ENCODE measurements at places on chromosomes 7 and 10.
A peak's percentile ranks its signal among the peaks of the same experiment; 100 is the strongest.

- no peak for DNase-seq
Observed at GRCh38 chr10:123069246-123069986, 60.6 kb downstream of the ACADSB start.

DNA sequence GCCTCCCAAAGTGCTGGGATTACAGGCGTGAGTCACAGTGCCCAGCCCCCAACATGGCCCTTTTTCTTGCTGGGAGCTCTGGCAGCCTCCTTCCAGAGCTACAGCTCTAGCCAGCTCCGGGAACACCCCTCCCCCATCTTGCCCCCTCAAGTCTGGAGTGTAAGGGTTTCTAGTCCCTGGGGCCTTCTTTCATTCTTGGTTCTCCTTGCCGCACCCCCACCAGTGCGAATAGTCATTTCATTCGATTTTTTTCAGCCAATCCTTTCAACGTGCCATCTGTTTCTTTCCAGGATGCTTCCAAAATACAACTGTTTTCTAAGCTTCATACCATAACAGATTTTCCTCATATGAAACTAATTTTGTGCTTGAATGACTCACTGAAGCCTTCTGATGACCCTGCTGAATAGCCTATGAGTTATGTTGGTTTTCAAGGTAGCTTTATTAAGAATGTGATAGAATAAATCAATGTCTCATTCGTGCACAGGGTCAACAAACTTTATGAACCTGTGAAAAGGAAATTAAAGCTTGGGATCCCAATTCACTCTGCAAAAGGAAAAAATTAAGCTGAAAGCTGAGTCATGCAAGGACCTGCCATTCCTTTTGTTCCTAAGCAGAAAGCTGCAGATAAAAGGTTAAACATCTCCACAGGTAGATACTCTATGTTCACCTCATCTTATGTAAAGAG is 38.6 kb downstream of the CDC14C start:
- DNase-seq = no peak

DNA sequence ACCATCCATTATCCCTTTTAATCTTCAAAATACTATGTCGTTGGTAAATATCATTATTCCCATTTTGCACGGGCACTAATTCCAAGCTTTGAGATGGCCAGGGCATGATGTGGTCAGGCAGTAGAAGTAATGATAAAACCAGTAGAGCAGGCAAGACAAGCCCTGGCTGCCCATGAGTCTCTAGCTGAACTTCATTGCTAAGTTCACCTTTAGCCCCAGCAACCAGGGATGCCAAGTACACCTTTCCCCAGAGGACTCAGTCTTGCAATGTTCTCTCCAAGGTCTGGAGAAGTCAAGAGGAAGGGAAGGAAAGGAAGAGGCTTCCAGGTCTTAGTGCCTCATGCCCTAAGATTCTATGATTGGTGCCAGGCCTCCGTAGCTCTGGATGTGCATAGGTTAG is 203.2 kb downstream of the PLXNA4 start:
- no peak for DNase-seq

GRCh38 chr10:2893158-2893845 is 174.0 kb upstream of the PFKP start:
- no peak for DNase-seq

- no peak for DNase-seq
Observed at GRCh38 chr10:6124666-6125065, 35.8 kb downstream of the RBM17 start.

- no peak for DNase-seq
Observed at GRCh38 chr10:109591601-109592000, 331.7 kb downstream of the XPNPEP1 start.

DNA sequence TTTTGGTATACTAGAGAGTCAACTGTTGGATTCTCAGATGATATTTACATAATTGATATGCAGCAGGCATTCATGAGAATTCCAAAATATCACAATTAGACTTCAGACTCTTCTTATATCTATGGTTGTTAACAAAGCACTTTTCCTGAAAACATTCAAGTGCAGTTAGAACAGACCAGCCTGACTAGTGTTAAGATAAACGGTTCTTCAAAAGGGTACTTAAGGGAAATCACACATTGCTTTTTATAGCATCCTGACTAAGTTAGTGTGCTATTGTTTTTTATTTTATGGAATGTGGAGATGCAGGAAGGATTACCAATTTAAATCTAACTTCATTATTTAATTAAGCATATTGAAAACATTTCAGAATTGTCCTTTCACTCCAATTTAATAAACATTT is 405.1 kb downstream of the PLXDC2 start:
- DNase-seq = no peak

DNA sequence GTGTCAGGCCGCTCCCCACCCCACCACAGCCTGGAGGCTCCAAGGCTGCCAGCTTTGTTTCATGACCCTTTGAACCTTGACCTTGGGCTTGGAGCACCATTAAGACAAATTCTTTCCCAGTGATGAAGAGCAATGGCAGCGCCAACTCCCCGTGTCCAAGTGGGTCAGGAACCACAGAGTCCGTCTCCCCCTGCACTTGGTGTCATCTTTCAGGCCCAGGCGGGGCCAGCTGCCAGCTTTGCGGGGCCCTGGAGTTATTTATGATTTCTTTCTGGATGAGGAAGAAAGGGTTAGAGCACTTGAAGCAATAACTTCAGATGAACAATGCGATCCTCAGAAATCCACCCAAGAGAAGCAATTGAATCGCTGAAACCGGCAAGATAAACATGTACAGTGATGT is 110.8 kb downstream of the MYL10 start:
- DNase-seq = no peak

DNA sequence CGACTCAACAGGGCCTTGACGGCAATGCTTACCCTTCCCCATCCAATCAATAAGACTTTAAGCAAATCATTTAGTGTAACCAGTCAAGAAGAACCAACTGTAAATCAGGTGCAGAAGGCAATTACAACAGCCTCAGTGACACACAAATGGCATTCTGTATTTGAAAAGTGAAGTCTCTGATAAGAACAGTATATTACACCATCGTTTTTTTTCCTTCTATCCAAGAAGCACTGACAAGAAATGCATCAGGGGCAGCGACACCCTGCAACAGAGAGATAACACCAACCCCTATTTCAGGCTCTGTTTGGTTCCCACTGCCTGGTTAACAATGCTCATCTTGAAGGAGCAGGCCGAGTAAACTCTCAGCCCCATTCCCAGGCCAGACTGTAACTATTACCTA is 204.0 kb upstream of the AOAH start:
- no peak for DNase-seq

- no peak for DNase-seq
Observed at GRCh38 chr7:132533916-132534315, 42.4 kb downstream of the PLXNA4 start.

DNA sequence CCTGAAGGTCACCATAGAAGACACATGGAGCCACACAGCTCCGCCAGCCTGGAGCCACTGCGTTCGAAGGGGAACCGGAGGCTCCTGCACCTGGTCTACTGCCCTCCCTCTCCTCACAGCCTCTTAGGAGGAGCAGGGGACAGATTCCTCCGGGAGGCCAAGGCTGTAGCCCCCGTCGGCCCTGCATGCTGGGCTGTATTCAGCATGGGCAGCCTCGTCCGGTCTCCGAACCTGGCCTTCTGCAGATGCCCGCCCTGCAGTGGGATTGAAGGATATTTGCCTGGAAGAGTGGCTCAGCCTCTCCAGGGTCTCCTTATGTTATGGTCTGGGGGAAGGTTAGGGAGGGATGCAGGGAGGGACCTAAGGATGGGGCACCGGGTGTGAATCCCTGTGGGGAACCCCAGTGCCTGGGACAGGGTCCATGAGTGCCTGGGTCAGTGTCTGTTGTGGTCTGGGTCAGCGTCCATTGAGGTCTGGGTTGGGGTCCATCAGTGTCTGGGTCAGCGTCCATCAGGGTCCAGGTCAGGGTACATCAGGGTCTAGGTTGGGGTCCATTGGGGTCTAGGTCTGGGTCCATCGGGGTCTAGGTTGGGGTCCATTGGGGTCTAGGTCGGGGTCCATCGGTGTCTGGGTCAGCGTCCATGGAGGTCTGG is 13.0 kb upstream of the SCART1 start:
- no peak for DNase-seq

- no peak for DNase-seq
Observed at GRCh38 chr7:133587903-133588302, 335.0 kb downstream of the EXOC4 start.

DNA sequence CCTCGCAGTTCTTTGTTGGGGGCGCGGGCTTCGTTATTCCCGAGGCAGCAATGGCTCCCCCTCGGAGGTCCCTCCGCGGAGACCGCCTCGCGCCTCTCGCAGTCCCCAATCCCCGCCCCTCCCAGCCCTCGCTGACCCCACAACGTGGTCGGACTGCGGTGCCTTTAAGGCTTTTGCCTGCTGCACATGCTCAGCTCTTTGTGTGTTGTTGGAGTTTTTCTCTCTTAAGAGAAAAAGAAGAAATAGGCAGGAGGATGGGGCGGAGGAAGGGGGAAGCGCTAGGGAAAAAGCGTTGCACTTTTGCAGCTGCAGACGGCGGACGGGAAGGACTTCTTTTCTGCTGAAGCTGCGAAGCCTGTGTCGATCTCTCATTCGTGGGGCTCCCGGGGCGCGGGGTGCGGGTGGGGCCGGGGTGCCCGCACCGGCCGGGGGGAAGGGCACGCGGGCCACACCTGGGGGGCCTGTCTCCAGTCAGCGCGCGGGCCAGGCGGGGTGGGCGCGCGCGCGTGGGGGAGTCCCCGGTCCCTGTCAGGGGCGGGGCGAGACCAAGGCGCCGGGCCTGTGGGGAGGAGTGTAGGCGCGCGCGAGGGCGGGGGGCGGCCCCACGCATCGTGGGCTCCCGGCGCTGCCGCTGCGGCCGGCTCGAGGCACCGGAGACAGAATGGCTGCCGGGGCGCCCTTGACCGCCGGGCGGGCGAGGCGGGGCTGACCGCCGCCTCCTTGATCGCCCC is 445 bp upstream of the ATRNL1 start:
- no peak for DNase-seq

GRCh38 chr7:46939558-46939957 is 642.4 kb downstream of the TNS3 start:
- DNase-seq = no peak

DNA sequence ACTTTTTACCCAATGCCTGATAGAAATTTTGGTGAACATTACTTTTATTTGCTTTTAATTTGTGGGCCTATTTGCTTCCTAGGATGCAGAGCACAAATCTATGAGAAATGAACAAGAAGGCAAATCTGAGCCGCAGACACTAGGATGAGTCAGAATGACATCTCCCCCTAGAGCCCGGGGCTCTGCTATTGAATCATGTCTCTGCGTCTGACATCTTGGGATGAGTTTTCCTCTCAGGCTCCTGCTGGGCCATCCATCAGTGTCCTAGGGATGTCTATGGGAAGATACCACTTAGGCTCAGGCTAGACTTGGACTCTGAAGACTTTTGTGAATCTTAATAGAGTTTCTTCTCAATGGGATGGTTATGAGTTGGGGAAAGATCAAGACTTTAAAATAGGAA is 157.3 kb upstream of the MTPN start:
- no peak for DNase-seq

GRCh38 chr7:138097064-138097741 is 20.9 kb downstream of the AKR1D1 start:
- DNase-seq = peak; percentile 36

DNA sequence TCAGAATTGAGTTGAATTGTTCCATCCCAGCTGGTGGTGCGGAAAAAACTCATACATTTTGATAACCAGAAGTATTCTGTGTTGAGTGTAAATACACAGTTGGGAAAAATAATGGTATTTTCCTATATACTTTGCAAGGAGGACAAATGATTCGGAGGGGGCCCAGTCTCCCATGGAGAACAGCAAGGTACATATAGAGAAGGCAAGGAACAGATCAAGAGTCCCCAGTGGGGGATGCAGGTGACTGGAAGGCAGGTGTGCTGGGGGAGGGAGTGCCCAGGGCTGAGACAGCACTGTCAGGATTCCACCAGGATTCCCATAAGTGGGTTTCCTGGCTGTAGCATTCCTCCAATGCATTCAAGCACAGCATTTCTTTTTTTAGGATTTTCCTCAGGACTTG is 10.8 kb upstream of the ADCY1 start:
- DNase-seq = peak; percentile 1

- peak; percentile 78 for DNase-seq
Observed at GRCh38 chr7:48084727-48085432, 4.2 kb upstream of the UPP1 start.

DNA sequence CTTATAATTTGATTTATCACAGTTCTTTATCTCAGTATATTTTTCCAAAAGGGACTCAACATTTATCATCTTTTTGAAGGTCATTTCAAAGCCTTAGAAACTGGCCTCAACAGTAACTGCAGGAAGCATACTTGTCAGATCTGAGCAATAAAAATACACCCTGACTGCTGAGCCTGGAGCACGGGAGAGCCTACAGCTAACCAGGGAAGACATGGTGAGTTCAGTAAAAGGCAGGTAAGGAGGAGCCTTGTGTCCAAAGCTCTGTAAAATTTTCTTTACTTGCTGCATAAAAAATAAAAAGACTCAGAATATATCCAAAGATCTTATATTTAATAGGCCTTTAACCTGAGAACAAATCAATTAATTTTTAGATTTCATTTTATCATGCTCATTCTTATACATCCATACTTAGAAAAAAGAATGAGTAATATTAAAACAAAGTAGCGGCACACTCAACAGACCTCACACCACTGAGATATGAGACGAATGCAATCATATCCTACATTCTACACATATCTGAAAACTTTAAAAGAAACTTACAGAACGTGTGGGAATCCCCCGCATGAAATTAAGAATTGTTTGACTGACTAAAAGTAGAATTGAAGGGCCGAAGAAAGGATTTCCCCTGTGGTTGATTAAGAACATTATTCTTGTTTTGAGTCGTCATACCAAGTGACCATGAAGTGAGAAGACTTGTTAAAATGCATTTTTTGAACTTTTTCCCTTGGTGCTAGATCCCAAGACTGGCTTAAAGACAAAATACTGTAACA is 296.4 kb upstream of the MKLN1 start:
- peak; percentile 45 for DNase-seq

GRCh38 chr7:30750683-30751650 is 968 bp upstream of the INMT start:
- no peak for DNase-seq

DNA sequence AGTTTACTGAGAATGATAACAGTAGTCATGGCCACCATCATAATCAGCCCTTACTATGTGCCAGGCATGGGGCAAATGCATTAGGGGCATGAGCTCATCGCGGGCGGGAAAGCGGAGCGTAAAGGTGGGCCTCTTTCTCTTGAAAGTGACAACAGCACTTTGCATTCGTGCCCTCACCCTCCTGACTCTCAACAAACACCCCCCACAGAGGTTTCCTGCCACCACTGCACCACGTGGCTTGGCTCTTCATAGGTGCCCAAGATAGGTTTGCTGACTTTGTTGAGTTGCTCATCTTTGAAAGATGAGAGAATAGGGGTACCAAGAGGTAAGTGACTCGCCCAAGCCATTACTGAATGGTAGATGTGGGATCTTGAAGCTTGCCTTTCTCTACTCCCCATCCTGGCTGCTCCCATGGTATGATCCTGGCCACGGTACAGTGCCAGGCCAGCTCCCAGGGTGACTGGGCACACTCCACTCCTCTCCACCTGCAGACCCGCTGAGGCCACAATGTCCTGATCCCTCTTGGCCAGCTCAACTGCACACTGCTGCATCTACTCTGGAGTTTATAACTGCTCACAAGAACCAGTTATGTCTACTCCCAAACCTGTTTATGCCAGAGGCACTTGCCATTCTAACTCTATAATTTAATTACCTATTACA is 26.0 kb downstream of the SLIT1 start:
- DNase-seq = no peak
